CD8-positive, alpha-beta memory T cell (primary cell): ENCODE measurements at places on chromosomes 16 and 17. TPM values are rescaled to one million over a fixed set of nuclear protein-coding genes. Genes with fewer than 3 reads are reported as not detected.

The SOX8 gene
- 0.39 TPM for polyA plus RNA-seq

The MT4 gene
- not detected for polyA plus RNA-seq

DNA sequence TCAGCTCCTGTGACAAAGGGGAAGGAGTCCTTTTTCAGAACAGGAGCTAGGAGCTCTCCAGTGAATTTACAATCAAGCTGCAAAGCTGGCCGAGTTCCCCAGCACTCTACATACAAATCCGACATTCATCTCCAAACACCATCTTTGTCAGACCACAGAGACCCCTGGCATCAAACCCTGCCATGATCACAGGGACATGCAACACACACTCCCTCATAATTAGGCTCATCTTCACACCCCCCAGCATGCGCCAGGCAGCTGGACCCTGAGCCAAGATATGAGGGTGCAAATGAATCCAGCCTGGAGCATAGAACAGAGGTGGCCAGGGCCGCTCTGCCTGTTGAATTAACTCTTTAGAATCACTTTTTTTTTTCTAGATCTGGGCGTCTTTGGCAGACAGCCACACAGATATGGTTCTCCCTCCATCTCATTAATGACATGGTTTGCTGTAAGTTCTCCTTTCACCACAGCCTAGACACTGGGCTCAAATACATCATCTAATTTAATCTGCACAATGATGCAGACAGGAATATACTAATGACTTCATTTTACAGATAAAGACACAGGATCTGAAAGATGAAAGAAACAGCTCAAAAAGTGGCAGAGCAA, 366.3 kb downstream of the NPIPA8 start:
- DNase-seq: no peak

- no peak for DNase-seq
These were observed 87.0 kb upstream of the MAF start for GRCh38 chr16:79687249-79688130.

The SLC5A2 gene
- polyA plus RNA-seq: 2.0 TPM

The MRPL27 gene
- 49.2 TPM for polyA plus RNA-seq

DNA sequence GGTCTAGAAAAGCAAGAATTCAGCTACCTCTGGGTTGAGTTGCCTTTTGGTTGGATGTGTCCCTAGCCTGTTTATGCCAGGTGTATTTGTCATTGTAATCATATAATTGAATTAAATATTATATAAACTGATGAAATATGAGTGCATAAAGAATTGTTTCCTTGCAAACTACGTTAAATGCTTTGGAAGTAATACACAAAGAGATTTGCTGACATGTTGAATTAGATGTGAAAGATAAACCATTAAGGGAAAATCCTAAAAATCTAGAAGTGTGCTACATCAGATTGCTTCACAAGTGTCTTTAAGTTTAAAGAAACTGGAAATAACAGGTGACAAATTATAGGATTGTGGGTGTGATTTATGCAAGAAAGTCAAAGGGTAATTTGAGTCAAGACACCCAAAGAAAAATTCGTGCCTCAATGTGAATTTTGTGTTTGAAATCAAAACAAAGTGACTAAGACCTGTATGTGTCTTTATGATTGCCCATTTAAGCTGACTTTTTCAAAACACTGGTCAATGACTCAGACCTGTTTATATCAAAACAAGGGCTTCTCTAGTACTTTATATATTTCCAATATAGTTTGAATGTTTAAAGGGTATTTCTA, 5.1 kb upstream of the PYY start:
- no peak for DNase-seq

- no peak for DNase-seq
These were observed 700.3 kb downstream of the MAF start for GRCh38 chr16:78900044-78900811.

The PITPNM3 gene
- polyA plus RNA-seq: not detected

- DNase-seq: no peak
These were observed 145.5 kb upstream of the ZFHX3 start for GRCh38 chr16:73193464-73193863.
